Natural killer cell (primary cell): ENCODE measurements at places on chromosomes 6 and 20. TPM values are rescaled to one million over a fixed set of nuclear protein-coding genes. Genes with fewer than 3 reads are reported as not detected.

BFSP1 gene
- total RNA-seq = 3.7 TPM

F13A1 gene
- 16.1 TPM for total RNA-seq

- no peak for DNase-seq
Measured at GRCh38 chr6:80143419-80143937, 37.0 kb downstream of the BCKDHB start.

- DNase-seq = no peak
Measured at GRCh38 chr20:16861708-16862107, 113.5 kb downstream of the OTOR start.

- DNase-seq = peak; percentile 69
Measured at GRCh38 chr6:1554476-1555310, 55.0 kb upstream of the FOXC1 start.

GRCh38 chr20:48959899-48960550, 38.5 kb downstream of the ARFGEF2 start:
- no peak for DNase-seq

DNA sequence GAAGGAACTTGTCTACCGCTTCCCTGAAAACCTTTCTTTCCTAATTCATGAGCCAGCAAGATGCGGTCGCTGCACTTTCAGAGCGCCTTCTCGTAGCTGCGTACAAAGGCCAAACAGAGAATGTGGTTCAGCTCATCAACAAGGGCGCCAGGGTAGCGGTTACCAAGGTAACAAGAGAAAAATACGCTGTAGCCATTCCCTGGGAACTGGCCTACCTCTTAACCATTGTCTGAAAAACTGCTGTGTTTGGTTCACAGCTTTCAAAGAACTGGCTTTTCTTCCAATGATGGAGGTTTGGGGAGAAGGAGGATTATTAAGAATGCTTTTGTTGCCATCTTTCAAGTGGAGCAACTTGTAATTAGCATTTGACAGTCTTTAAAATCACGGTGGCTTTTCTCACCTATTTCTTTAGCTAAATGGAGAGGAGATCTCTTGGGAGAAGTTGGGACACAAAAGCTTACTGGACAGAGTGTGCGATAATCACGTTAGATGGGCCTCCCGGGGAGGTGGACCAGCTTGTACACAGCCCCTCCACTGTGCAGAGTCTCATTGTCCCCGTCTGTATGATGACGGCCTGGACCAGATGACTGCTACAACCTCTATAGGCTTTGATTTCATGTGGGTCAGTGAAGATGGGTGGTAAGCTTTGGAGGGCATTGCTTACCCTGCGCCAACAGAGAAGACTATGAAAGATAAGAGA, 71.5 kb downstream of the LYRM2 start:
- no peak for DNase-seq

GRCh38 chr6:15474196-15474595, 188.6 kb downstream of the DTNBP1 start:
- no peak for DNase-seq

- no peak for DNase-seq
Measured at GRCh38 chr6:73666393-73666792, 12.6 kb upstream of the SLC17A5 start.

- no peak for DNase-seq
Measured at GRCh38 chr20:57564951-57565642, 4.2 kb downstream of the PCK1 start.

DNA sequence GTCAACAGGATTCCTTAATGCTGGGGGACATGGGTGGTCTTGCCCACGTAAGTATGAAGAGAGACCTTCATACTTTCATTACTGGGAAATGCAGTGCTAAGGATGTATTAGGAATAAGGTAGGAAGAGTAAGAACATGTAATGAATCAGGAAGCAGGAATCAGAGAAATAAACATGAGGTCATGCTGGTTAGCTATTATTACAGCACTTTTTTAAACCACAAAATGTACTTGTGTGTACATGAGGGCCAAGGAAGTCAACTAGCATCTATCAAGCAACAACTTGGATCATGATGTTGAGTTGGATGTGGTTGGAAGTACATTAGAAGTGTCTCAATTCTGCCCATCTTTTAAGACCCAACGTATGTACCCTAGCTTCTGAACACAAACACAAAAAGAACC, 63.5 kb upstream of the E2F3 start:
- no peak for DNase-seq

DNA sequence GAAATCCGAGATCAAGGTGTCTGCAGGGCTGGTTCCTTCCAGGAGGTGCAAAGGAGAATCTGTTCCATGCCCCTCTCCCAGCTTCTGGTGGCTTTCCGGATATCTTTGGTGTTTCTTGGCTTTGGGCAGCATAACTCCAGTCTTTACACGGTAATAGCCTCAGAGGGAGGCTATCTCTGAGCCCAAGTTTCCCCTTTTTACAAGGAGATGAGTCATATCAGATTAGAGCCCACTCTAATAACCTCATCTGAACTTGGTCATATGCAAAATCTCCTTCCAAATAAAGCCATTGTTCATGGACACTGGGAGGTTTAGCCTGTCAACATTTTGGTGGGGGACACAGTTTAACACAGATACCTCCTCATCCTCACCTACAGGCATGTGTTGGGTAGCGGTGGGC, 213.7 kb downstream of the ATXN1 start:
- DNase-seq = no peak
